Osteocyte (in vitro differentiated cells): ENCODE measurements at places on chromosomes 16 and 17. TPM values are rescaled to one million over a fixed set of nuclear protein-coding genes. Genes with fewer than 3 reads are reported as not detected.

ARL17B gene
- total RNA-seq: 11.2 and 11.4 TPM in 2 replicates

CCDC102A gene
- total RNA-seq: 17.2 and 18.8 TPM in 2 replicates

HS3ST6 gene
- total RNA-seq: not detected in 2 replicates

CCDC40 gene
- total RNA-seq: 9.5 and 10.5 TPM in 2 replicates

RAB40C gene
- total RNA-seq: 17.1 and 20.0 TPM in 2 replicates

GALR2 gene
- not detected in 2 replicates for total RNA-seq
